NCI-H1694 treated with DMSO at 0.1 percent for 48 hours (cell line): ENCODE measurements at places on chromosomes 7 and 10.
A peak's percentile ranks its signal among the peaks of the same experiment; 100 is the strongest.

GRCh38 chr7:135944753-135945152, 32.4 kb downstream of the MTPN start:
- no peak for DNase-seq

GRCh38 chr7:88020953-88021665, 87.1 kb downstream of the ADAM22 start:
- no peak for DNase-seq

- peak; percentile 33 for DNase-seq
These were observed 563.3 kb upstream of the SORCS1 start for GRCh38 chr10:107727767-107728317.

- no peak for DNase-seq
These were observed 165.5 kb upstream of the TARP start for GRCh38 chr7:38438970-38439369.

- DNase-seq: no peak
These were observed 90.2 kb upstream of the DUSP5 start for GRCh38 chr10:110407301-110408170.

GRCh38 chr10:97542169-97543024, 30.2 kb upstream of the ANKRD2 start:
- DNase-seq: peak; percentile 2
